ENCODE measurements at places on chromosomes 4 and X.

- DNase-seq, result no peak
These were observed 53.5 kb downstream of the TSC22D3 start for GRCh38 chrX:107721966-107722707.

DNA sequence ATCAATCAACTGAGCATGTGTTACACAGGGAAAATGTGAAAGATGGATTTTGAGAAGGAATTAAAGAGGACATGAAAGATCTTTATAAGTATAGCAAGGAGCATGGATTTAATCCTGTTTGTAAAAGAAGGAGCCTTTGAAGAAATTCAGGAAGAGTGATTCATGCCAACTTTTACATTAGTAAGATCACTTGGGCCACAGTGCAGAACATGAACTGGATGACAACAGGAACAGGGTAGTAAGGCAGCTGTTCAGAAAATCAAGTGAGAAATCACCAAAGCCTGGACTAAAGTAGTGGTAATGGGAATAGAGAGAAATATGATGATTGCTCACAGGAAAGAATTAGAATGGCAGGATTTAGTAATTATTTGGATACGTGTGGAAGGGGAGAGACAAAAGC is 265.7 kb upstream of the PCDH7 start:
- no peak for DNase-seq

GRCh38 chrX:10833299-10834169 is 213.1 kb upstream of the MID1 start:
- DNase-seq, result peak; percentile 20

DNA sequence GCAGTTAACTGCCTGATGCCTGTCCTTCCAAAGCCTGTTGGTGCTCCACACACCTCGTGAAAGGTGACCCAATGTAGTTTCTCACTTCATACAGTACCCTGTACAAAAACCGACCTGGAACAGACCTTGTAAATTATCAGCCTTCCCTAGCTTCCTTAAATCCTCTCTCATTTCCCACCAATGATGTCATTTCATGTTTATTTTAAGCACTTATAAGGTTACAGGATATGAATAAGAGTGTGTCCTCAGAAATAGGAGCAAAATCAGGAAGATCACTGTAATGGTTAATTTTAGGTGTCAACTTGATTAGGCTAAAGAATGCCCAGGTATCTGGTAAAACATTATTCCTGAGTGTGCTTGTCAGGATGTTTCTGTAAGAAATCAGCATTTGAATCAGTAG is 44.7 kb downstream of the TMEM150C start:
- no peak for DNase-seq

DNA sequence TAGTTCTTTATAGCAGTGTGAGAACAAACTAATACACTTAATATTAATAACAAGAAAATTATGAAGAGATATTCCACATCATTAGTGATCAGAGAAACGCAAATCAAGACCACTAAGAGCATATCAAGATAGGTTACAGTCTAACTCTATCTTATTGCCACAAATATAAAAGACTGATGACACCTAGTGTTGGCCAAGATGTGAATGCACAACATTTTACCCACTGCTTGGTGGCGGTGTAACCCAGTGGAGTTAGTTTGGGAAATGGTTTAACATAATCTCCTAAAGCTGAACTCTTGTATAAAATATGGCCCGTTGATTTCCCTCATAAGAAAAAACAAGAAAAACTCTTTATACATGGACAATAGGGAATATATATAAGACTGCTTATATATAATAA is 92.4 kb downstream of the SLITRK2 start:
- no peak for DNase-seq

DNA sequence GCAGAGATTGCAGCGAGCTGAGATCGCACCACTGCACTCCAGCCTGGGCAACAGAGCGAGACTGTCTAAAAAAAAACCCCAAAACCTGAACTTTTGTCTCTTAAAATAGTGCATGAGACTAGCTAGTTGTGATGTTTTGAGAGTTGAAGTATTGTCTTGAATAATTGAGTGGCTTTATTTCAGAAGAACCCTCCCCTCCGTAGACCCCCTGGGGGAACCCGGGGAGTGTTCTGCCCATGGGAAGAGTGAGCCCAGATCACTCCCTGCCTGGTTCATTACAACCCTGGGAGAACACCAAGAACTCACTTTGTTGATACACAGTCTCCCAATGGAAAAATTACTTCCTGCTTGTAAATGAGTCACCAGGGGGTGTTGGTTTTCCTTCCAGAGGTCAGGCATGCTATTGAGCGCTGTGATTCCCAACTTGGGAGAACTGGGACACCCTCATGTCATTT is 65.3 kb upstream of the SHISA3 start:
- no peak for DNase-seq

GRCh38 chr4:40334591-40335524 is at the start of gene CHRNA9:
Gene CHRNA9, plus strand, starts transcription at chr4:40335333. Its CDS starts 135 bp downstream, at chr4:40335468.
- DNase-seq, result no peak

- DNase-seq, result no peak
These were observed 1322.0 kb downstream of the ARAP2 start for GRCh38 chr4:34922325-34922724.

Data from amniotic epithelial cell (primary cell).